Esophagus squamous epithelium (tissue), 5 donors: ENCODE measurements at places on chromosomes 4 and X.
A peak's percentile ranks its signal among the peaks of the same experiment; 100 is the strongest.

- no peak overlapping the region for H3K4me3 ChIP-seq
- peak overlapping the region; percentile 81 for H3K27ac ChIP-seq
- DNase-seq: no peak
- H3K36me3 ChIP-seq: no peaks in the 10 kb centered on the region
- no peaks in the 10 kb centered on the region for H3K27me3 ChIP-seq
- peaks cover 15% of the 10 kb centered on the region for H3K4me1 ChIP-seq
Measured at GRCh38 chr4:152998861-152999260, 62.7 kb downstream of the FHDC1 start.

- no peaks in the 10 kb centered on the region for H3K27me3 ChIP-seq
- H3K27ac ChIP-seq: no peak overlapping the region
- no peak overlapping the region for H3K4me3 ChIP-seq
- H3K36me3 ChIP-seq: no peaks in the 10 kb centered on the region
- no peak for DNase-seq
- H3K4me1 ChIP-seq: no peaks in the 10 kb centered on the region
Measured at GRCh38 chr4:112311516-112311915, 14.3 kb downstream of the ALPK1 start.

GRCh38 chrX:6667048-6667768, 132.3 kb upstream of the VCX3A start:
- no peaks in the 10 kb centered on the region for H3K27me3 ChIP-seq
- H3K36me3 ChIP-seq: no peaks in the 10 kb centered on the region
- H3K4me1 ChIP-seq: peaks cover 13% of the 10 kb centered on the region
- no peak overlapping the region for H3K4me3 ChIP-seq
- no peak for DNase-seq

DNA sequence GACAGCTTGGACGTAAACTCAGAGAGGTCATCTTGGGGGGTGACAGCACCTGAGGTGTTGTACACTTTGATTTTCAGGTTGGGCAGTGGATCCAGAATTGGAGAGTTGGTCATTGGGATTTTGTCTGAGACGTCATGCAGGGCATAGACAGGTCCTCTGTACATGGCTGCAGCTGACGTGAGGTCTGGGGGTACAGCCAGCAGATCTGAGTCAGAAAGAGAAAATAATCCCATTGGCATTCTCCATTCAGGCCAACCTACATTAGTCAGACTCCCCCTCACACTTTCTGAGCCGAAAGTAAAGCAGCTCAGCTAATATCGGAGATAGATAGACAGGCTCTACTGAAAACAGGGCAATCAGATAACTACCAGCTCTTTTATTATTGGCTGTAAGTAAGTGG, 329.7 kb downstream of the UNC5C start:
- no peak overlapping the region for H3K27ac ChIP-seq
- H3K4me3 ChIP-seq: no peak overlapping the region
- no peaks in the 10 kb centered on the region for H3K36me3 ChIP-seq

DNA sequence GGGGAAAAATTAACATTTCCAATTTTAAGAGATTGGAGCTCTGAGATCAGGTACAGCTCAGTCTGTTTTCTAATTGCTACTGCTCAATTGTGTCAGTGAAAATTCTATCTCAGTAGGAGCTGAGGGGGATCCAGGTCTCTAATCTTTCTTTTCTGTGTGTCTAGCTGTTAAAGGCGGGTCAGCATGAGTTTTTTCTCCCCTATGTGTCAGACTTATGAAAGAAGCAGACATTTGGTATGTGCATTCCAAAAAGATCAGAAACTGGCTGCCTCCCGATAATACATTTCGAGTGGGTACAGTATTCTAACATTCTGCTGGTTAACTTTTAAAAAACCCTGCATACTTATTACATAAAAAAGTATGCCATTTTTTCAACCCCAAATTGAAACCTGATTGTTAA, 72.4 kb downstream of the PCDH7 start:
- H3K27me3 ChIP-seq: no peaks in the 10 kb centered on the region
- no peaks in the 10 kb centered on the region for H3K36me3 ChIP-seq
- peaks cover 19% of the 10 kb centered on the region for H3K4me1 ChIP-seq
- DNase-seq: no peak

DNA sequence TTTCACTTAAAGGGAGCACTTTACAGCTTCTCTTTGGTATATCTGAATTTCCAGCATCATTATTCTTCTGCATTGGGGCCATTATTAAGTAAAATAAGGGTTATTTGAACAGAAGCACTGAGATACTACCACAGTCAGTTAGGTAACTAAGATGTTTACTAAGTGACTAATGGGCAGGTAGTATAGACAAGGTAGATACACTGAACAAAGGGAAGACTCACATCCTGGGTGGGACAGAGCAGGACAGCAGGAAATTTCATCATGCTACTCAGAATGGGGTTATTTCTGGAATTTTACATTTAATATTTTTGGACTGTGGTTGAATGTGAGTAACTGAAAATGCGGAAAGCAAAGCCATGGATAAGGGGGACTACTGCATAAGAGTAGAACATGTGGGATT, 316.0 kb downstream of the CCSER1 start:
- no peak for DNase-seq
- no peaks in the 10 kb centered on the region for H3K27me3 ChIP-seq
- no peak overlapping the region for H3K4me3 ChIP-seq
- H3K27ac ChIP-seq: no peak overlapping the region

GRCh38 chr4:20219521-20219920, 32.2 kb upstream of the SLIT2 start:
- H3K4me1 ChIP-seq: no peaks in the 10 kb centered on the region
- H3K27me3 ChIP-seq: no peaks in the 10 kb centered on the region
- H3K36me3 ChIP-seq: no peaks in the 10 kb centered on the region

DNA sequence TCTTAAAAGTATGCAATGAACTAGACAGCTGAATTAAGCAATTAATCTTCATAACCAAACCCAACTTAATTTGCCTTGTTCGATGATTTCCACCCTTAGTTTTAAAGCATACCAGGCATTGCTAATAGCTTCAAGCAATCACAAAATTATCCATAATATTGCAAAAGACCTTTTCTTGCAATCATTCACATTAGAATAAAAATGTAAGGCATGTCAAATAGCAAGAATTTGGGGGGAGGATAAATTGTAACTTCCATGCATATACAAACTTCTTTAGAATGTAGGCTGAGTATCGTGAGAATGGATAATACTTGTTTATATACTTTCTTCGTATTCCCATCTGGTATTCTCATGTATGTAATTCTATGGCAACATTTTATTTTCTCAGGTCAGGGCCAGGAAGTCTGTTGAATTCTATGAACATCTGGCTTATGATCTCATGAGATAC, 28.7 kb upstream of the BMP2K start:
- H3K27me3 ChIP-seq: no peaks in the 10 kb centered on the region
- DNase-seq: no peak
- peaks cover 4% of the 10 kb centered on the region for H3K4me1 ChIP-seq
- no peaks in the 10 kb centered on the region for H3K36me3 ChIP-seq

- peaks cover 40% of the 10 kb centered on the region for H3K27me3 ChIP-seq
- DNase-seq: no peak
- no peaks in the 10 kb centered on the region for H3K36me3 ChIP-seq
- H3K4me3 ChIP-seq: no peak overlapping the region
- no peaks in the 10 kb centered on the region for H3K4me1 ChIP-seq
Measured at GRCh38 chr4:138869631-138870030, 145.9 kb upstream of the NOCT start.

GRCh38 chr4:7186031-7186430, 6.3 kb upstream of the SORCS2 start:
- no peak overlapping the region for H3K27ac ChIP-seq
- DNase-seq: no peak
- H3K36me3 ChIP-seq: no peaks in the 10 kb centered on the region
- no peak overlapping the region for H3K4me3 ChIP-seq
- H3K4me1 ChIP-seq: no peaks in the 10 kb centered on the region

DNA sequence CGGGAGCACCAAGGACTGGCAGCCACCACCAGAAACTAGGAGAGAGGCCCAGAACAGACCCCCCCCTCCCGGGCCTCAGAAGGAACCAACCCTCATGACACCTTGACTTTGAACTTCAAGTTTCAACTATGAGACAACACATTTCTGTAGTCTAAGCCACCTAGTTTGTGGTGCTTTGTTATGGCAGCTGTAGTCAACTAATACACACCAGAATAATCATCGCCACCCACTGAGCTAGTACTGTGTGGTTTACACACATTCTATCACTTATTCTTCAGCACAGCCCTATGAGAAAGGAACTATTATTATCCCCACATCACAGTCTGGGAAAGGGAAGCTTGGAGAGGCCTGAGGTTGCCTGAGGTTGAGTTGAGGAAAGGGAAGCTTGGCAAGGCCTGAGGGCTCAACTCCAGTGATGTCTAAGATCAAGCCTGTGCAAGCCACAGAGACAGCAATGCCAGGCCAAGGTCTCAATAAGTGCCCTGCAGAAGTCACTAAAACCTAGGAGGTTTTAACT, 126.6 kb downstream of the FHDC1 start:
- H3K4me3 ChIP-seq: no peak overlapping the region
- DNase-seq: no peak
- no peaks in the 10 kb centered on the region for H3K27me3 ChIP-seq
- no peaks in the 10 kb centered on the region for H3K36me3 ChIP-seq
- H3K27ac ChIP-seq: no peak overlapping the region
- no peaks in the 10 kb centered on the region for H3K4me1 ChIP-seq

- H3K4me3 ChIP-seq: no peak overlapping the region
- no peak for DNase-seq
- H3K27ac ChIP-seq: peak overlapping the region; percentile 80
- peaks cover 66% of the 10 kb centered on the region for H3K36me3 ChIP-seq
Measured at GRCh38 chr4:87118826-87119225, 101.6 kb downstream of the KLHL8 start.

GRCh38 chr4:56655627-56656345, 25.3 kb downstream of the HOPX start:
- H3K27me3 ChIP-seq: peaks cover 30% of the 10 kb centered on the region
- H3K4me1 ChIP-seq: peaks cover 14% of the 10 kb centered on the region
- no peak for DNase-seq
- peak overlapping the region; percentile 66 for H3K4me3 ChIP-seq
- H3K27ac ChIP-seq: peak overlapping the region; percentile 88
- H3K36me3 ChIP-seq: no peaks in the 10 kb centered on the region

DNA sequence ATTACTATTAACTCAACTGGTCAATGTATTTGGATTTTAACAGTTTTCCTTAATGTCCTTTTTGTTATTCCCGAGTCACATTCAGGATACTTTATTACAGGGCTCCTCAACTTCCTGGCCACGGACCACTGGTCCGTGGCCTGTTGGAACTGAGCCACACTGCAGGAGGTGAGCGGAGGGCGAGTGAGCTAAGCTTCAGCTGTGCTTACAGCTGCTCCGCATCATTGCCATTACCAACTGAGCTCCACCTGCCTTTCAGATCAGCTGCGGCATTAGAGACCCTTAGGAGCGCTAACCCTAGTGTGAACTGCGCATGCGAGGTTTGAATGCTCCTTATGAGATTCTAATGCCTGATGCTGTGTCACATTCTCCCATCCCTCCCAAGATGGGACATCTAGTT, 591.7 kb downstream of the CCSER1 start:
- no peaks in the 10 kb centered on the region for H3K36me3 ChIP-seq
- H3K27ac ChIP-seq: no peak overlapping the region
- no peak for DNase-seq
- H3K4me1 ChIP-seq: no peaks in the 10 kb centered on the region
- no peak overlapping the region for H3K4me3 ChIP-seq
- no peaks in the 10 kb centered on the region for H3K27me3 ChIP-seq

- no peak for DNase-seq
- no peak overlapping the region for H3K4me3 ChIP-seq
- H3K27me3 ChIP-seq: no peaks in the 10 kb centered on the region
- no peaks in the 10 kb centered on the region for H3K4me1 ChIP-seq
- no peaks in the 10 kb centered on the region for H3K36me3 ChIP-seq
Measured at GRCh38 chr4:141427726-141428296, 207.1 kb downstream of the ZNF330 start.

DNA sequence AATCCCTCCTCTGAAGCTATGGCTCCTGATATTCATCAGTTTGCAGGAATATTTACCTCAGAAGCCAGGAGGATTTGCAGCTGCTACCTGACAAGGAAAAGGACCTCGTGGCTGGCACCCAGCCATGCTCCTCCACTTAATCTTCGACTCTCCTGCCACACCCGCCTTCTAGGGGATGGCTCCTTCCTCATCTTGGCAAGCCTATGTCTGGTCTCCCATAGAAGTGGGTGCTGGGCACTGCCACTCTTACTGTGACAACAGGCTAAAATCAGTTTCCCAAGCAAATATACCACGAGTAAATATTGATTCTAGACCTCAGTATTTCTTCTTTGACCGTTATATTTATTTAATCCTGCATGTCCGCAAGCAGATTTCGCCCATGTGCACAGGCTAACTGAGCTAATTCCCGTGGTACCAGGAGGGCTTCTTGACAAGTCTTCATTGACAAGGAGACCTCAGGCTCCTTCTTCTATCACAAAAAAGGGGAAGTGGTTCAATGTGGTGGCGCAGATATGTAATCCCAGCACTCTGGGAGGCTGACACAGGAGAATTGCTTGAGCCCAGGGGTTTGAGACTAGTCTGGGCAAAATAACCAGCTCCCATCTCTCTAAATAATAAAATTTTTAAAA, 52.6 kb upstream of the DCTD start:
- H3K4me3 ChIP-seq: no peak overlapping the region
- H3K36me3 ChIP-seq: no peaks in the 10 kb centered on the region
- no peaks in the 10 kb centered on the region for H3K4me1 ChIP-seq

GRCh38 chrX:23333842-23334520, 668 bp upstream of the PTCHD1 start:
- H3K36me3 ChIP-seq: no peaks in the 10 kb centered on the region
- no peak for DNase-seq
- H3K4me1 ChIP-seq: peaks cover 35% of the 10 kb centered on the region
- H3K27ac ChIP-seq: no peak overlapping the region
- no peaks in the 10 kb centered on the region for H3K27me3 ChIP-seq

GRCh38 chr4:167176723-167177367, 57.4 kb downstream of the SPOCK3 start:
- DNase-seq: no peak
- H3K4me1 ChIP-seq: no peaks in the 10 kb centered on the region
- no peak overlapping the region for H3K27ac ChIP-seq
- no peak overlapping the region for H3K4me3 ChIP-seq

DNA sequence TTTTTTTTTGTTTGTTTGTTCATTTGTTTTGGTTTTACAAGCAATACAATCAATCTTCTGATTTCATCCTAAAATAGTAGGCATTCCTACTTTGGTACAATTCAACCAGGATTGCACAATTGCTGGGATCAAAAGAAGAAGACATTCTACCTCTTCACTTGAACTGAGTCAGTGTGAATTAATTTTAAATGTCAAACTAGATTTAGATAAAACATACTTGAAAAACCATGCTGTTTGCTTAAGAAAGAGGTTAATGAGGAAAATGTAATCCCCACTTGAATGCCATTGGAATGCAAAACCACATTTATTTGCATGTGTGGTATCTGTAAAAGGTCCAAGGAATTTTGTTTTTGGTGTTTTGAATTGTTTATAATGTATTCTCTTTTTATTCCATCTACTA, 40.5 kb downstream of the HAND2 start:
- no peaks in the 10 kb centered on the region for H3K36me3 ChIP-seq
- no peak overlapping the region for H3K27ac ChIP-seq
- H3K27me3 ChIP-seq: no peaks in the 10 kb centered on the region

GRCh38 chr4:961351-962230, 11.8 kb downstream of the DGKQ start:
- DNase-seq: no peak
- no peak overlapping the region for H3K4me3 ChIP-seq
- peaks cover 91% of the 10 kb centered on the region for H3K36me3 ChIP-seq
- H3K4me1 ChIP-seq: peaks cover 20% of the 10 kb centered on the region

- H3K4me1 ChIP-seq: peaks cover 31% of the 10 kb centered on the region
- DNase-seq: no peak
- no peak overlapping the region for H3K4me3 ChIP-seq
- peak overlapping the region; percentile 38 for H3K27ac ChIP-seq
Measured at GRCh38 chr4:15378062-15378461, 49.8 kb upstream of the C1QTNF7 start.

GRCh38 chr4:118752551-118752950, 67.4 kb downstream of the METTL14 start:
- no peaks in the 10 kb centered on the region for H3K27me3 ChIP-seq
- no peaks in the 10 kb centered on the region for H3K4me1 ChIP-seq
- peak overlapping the region; percentile 76 for H3K27ac ChIP-seq
- no peak overlapping the region for H3K4me3 ChIP-seq
